ENCODE measurements at places on chromosomes 7 and 10. TPM values are rescaled to one million over a fixed set of nuclear protein-coding genes. Genes with fewer than 3 reads are reported as not detected.

DNA sequence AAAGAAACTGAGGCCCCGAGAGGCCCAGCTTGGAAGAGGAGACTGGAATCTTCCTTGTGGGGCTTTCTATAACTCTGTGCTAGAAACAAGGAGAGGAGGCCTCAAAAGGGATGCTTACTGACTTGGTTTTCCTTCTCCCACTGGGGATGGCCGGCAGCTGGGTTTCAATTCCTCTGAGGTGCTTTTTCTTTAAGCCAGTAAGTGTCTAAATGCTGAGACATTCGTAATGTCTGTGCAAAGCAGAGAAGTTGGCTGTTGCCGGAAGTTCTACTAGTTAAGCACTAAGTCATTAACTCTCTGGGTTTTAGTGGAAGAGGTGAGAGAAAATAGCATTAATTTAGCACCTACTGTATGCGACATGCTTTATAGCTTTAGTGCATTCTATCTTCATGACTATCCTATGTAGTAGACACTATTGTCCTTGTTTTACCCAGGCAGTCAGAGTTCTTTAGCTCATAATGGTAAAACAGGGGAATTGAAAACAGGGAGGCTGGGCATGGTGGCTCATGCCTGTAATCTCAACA, 135.2 kb downstream of the RGS10 start:
- DNase-seq, result no peak

DNA sequence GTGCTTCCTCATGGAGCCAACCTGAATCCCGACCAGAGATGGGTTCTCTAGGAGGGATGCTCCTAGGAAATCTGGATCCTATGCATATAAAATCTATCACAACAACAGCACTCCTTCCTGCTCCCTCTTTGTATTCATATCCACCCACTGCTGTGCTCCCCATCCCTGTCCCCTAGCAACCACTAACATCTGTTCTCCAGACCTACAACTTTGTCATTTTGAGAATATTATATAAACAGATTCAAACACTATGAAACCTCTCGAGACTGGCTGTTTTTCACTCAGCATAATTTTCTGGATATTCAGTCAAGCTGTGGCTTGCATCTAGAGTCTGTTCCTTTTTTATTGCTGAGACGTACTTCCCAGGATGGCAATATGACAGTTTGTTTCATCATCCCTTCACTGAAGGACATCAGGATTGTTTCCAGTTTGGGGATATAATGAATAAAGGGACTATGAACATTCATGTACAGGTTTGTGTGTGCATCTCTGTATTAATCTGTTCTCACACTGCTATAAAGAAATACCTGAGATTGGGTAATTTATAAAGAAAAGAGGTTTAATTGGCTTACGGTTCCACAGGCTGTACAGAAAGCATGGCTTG, 36.0 kb upstream of the PRR15 start:
- peak; percentile 82 for DNase-seq

- DNase-seq, result no peak
These were observed 203.7 kb downstream of the AGMO start for GRCh38 chr7:15358112-15358511.

DNA sequence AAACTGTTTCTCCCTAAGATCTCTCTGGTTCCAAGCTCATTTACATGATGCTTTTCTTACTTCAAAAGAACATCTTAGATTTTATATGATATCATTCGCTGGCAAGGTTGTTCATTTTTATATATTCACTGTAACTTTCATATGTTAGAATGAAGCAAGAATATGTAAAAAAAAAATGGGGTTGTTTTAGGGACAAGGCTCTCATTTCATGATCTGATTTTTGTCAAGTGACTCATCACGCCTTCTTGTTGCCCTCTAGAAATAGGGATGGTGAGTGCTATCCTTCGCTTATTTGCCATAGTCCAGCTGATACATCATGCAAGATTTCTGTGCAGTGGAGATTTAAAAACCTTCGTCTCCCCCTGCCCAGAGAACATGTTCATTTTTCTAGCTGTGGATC, 14.0 kb upstream of the CELF2 start:
- peak; percentile 16 for DNase-seq

DNA sequence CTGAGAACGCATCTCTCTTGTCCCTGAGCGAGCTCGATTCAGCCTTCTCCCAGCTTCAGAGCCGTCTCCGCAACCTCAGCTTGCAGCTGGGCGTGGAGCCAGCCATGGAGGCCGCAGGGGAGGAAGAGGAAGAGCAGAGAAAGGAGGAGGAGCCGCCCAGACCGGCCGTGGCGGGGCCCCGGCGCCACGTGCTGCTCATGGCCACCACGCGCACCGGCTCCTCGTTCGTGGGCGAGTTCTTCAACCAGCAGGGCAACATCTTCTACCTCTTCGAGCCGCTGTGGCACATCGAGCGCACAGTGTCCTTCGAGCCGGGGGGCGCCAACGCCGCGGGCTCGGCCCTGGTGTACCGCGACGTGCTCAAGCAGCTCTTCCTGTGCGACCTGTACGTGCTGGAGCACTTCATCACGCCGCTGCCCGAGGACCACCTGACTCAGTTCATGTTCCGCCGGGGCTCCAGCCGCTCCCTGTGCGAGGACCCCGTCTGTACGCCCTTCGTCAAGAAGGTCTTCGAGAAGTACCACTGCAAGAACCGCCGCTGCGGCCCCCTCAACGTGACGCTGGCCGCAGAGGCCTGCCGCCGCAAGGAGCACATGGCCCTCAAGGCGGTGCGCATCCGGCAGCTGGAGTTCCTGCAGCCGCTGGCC, 43.2 kb downstream of the CHST3 start:
- DNase-seq, result no peak

DNA sequence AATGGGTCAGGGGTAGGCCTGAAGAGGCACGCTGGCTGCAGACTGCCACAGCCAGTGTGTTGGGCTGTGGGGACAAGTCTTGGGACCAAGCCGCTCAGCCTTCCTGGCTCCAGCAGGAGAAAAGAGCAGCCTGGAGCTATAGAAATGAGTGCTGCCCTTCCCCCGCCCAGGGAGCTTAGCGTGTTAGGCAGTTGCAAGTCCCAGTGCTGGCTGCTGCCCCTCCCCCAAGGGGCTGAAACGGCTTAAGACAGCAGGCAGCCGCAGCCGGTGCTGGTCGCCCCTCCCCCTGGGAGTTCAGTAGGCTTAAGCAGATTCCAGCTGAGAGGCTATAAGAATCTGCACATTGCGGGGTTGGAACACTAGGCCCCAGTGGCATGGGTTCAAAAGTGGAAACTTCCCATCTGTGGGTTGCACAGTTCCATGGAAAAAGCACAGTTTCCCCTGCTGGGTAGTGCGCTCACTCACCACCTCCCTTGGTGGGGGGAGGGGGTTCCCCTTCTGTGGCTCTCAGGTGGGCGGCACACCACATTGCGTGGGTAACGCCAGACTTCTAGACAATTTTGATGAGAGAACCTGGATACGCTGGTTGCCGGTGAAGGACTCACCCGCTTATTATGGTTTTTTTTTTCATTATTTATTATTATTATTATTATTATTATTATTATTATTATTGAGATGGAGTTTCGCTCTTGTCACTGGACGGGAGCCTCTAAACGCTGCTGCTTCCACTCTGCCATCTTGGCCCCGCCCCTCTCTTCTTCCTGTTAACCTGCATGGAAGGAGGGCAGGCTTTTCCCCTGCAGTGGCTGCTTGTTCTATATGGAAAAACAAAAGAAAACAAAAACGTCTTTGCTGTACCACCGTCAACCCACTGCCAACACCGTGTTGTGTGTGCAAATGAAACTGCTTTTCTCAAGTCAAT, 151.1 kb downstream of the CXCL12 start:
- peak; percentile 41 for DNase-seq

GRCh38 chr10:29806350-29806788, 171.6 kb upstream of the SVIL start:
- DNase-seq, result no peak

DNA sequence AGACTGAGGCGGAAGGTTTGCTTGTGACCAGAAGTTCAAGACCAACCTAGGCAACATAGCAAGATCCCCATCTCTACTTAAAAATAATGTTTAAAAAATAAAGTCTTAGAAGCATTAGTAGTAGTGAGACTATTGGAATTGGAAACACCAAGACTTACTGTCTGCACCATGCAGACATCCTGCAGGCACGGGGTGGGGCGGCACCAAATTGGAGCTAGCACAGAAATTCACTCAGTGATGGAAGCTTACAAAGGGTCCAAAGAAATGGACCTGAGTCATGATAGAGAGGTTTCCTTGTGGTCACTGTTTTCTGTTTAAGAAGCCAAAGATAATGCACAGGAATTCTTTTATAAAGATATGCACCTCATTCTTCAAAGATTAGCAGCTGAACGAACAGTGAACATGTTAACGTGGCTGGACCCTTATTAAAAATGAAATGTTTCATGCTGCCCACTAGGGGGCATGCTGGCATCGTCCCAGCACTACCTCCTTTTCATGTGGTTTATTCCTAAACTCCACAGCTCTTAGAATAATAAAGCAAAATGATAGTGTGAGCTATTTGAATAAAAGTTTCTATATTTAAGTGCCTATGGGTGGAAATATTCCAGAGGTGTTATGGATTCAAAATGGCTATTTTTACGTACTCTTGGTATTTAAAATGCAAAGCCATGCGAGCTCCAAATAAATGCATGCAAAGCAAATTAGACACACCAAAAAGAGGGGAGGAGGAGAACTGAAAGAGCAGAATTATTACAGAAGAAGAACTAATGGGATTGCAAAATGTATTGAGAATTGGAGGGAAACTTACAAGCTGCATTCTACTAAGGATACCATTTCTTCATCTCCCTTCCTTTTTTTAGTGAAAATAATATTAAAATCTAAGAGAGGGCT, 28.6 kb downstream of the PDSS1 start:
- DNase-seq, result peak; percentile 69

DNA sequence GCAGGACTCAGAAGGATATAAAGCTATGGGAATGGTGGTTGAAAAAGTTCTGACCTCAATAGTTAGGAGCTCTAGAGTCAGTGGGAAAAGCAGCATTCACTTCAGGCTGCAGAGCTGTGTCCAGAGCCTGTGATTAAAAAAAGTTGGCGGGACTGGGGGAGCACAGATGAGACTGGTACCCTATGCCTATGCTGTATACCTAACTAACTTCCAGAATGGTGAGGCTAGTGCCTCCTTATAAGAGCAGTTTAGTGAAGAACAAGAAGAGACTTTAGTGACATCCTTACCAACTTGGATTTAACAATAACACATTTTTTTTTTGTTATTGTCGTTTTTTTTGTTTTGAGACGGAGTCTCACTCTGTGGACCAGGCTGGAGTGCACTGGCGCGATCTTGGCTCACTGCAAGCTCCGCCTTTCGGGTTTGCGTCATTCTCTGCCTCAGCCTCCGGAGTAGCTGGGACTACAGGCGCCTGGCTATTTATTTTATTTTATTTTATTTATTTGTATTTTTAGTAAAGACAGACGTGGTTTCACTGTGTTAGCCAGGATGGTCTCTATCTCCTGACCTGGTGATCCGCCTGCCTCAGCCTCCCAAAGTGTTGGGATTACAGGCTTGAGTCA, 6.6 kb upstream of the ZNF282 start:
- no peak for DNase-seq

DNA sequence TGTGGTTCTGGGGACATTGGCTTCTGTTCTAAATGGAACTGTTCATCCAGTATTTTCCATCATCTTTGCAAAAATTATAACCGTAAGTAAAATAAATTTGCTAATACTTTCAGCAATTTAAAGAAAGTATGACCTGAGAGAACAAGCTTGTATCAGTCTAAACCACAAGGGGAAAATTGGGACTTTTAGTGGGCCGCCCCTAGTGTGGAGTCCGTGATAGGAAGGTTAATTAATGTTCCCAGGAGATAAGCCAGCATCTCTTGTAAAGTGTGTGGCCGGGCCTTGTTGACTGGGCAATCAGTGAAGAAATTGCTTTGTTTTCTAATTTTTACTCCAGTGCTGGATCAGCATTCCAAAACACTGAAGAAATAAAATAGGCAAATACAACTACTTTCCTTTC, 83.0 kb downstream of the ABCB5 start:
- DNase-seq, result no peak

DNA sequence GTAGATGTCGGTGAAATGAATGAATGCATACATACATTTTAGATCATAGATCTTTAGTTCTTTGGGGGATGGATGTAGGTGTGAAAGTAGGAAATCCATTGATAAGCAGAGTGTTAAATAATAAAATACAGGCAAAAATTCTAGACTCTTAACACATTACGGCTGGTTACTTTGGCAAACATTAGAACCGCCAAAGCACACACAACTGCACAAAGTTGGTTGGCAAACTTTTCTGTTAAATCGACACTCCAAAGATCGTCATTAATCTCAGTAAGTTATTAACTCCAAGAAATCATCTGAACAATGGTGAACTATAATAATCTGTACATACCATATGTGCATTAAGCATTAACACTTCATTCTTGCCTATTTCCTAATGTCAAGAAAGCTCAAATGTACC, 231.2 kb downstream of the PLXNA4 start:
- DNase-seq, result no peak

DNA sequence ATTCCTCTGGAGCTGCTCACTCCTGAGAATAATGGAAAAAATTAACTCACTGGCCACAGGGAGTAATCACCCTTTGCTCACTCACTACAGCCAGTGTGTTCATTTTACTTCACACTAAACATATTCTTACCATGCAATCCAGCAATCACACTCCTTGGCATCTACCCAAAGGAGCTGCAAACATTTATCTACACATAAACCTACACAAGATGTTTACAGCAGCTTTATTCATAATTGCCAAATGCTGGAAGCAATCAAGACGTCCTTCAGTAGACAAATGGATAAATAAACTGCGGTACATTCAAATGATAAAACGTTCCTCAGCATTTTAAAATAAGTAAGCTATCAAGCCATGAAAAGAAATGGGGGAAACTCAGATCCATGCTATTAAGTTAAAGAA, 34.2 kb upstream of the POM121L12 start:
- no peak for DNase-seq

DNA sequence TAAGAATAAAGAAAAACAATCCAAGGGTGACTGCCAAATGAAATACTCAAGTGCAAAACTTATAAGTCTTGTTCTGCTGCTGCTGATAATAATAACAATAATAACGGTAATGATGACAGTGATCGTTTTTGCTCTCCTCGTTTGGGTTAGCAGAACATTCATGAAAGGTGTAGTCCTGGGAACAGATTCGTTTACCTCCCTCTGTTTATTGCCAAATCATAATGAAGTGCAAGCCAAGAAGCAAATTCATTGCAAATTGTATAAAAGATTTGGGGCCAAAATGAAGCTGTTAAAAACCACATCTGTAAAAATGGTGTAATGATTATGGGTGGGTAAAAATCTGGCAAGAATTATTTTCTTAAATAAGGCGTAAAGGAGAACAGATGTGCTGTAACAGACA, 587.2 kb upstream of the MKI67 start:
- peak; percentile 91 for DNase-seq

The MYOF gene
- 90.4 TPM for total RNA-seq

The GTF2IRD2 gene
- total RNA-seq, result 10.0 TPM

The WEE2 gene
- total RNA-seq, result 0.10 TPM

The GIMAP2 gene
- total RNA-seq, result 7.3 TPM

The OR2A42 gene
- total RNA-seq, result 0.10 TPM

The KIN gene
- 11.0 TPM for total RNA-seq

The PSMC2 gene
- total RNA-seq, result 98.3 TPM

Data from skin of body (tissue), 3 donors.